Right atrium auricular region (tissue), 2 donors: ENCODE measurements at places on chromosomes 5 and 9. TPM values are rescaled to one million over a fixed set of nuclear protein-coding genes. Genes with fewer than 3 reads are reported as not detected.

PCA3 gene
- total RNA-seq, result not detected

AGXT2 gene
- total RNA-seq, result not detected

DNA sequence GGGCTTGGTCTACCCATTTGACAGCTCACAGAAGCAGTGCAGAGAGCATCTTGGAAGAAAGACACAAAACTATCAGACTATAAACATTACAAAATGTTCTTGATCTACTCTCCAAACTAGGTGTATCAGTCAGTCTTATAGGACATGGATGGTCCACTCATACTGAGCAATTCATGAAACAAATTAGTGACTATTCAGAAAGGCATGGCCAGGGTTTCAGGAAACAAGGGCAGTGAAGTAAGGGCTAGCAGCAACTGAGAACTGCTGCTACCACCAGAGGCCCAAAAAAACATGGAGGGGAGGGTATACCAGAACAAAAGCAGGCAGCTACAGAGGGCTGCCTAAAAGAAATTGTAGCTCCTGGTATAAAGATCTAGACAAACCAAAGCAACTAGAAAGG, 287.0 kb downstream of the PIK3R1 start:
- H3K4me1 ChIP-seq, result no peaks in the 10 kb centered on the region
- DNase-seq, result no peak
- H3K27me3 ChIP-seq, result no peaks in the 10 kb centered on the region
- H3K4me3 ChIP-seq, result no peak overlapping the region

DNA sequence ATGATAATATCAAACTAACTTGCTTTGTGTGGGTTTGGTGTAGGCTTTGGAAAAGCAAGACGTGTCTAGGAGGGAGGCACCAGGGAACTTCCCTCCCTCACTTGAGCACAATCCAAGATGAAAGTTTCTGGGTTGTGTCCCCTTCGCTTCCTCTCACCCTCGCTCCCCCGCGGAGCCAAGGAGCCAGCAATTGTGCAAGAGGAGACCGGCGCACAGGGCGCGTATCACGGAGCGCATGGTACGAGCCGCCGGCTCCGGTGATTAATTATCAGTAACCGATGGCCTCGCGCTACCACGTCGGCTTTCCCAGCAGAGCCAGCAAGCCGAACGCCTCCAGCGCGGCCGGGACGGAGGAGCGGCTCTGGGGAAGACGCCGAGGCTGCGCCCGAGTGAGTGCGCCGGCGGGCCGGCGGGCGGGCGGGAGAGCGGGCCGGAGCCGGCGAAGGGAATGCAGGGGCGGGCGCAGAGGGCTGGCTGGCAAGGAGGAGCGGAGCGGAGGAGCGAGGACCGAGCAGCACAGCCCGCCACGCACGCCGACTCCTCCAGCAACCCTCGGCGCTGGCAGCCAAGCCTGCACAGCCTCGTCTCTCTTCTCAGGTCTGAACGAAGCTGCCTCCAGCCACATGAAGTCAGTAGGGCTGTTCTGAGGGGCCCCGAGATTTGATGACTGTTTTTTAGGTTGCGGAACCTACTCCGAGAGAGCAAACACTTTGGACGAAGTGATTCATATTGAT, 143.6 kb downstream of the BNC2 start:
- H3K4me1 ChIP-seq, result peaks cover 15% of the 10 kb centered on the region
- H3K4me3 ChIP-seq, result peak overlapping the region; percentile 48
- DNase-seq, result peak; percentile 91
- H3K36me3 ChIP-seq, result no peaks in the 10 kb centered on the region
- no peaks in the 10 kb centered on the region for H3K27me3 ChIP-seq
- peak overlapping the region; percentile 88 for H3K27ac ChIP-seq

GRCh38 chr5:72237879-72238278, 82.2 kb downstream of the MRPS27 start:
- H3K36me3 ChIP-seq, result no peaks in the 10 kb centered on the region
- no peaks in the 10 kb centered on the region for H3K4me1 ChIP-seq
- no peak for DNase-seq
- H3K27me3 ChIP-seq, result no peaks in the 10 kb centered on the region

DNA sequence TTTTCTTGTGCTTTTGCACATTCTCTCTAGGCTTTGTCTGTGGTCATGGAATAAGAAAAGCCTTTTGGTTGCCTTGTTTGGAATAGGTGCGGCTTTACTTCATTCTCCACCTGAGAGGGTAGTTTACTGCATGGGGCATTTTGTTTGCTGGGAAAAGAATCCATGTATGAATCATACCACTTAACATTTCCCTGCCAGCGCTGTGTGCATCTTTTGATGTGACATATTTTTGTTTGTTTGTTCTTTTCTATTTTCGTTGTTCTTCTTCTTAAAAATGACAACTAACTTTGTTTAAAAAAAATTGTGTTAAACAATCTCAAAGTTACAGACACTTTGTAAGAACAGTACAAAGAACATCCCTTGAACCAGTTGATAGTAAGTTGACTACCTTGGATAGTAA, 113.2 kb downstream of the GCNT1 start:
- H3K27ac ChIP-seq, result no peak overlapping the region
- peaks cover 5% of the 10 kb centered on the region for H3K4me1 ChIP-seq
- no peak overlapping the region for H3K4me3 ChIP-seq
- H3K27me3 ChIP-seq, result no peaks in the 10 kb centered on the region

- no peak overlapping the region for H3K27ac ChIP-seq
- no peaks in the 10 kb centered on the region for H3K36me3 ChIP-seq
- H3K4me3 ChIP-seq, result no peak overlapping the region
- DNase-seq, result no peak
- no peaks in the 10 kb centered on the region for H3K27me3 ChIP-seq
Observed at GRCh38 chr5:83184534-83184933, 107.2 kb downstream of the XRCC4 start.

GRCh38 chr9:115035841-115036612, 81.9 kb downstream of the TNC start:
- H3K27ac ChIP-seq, result peak overlapping the region; percentile 35
- H3K27me3 ChIP-seq, result no peaks in the 10 kb centered on the region
- H3K4me3 ChIP-seq, result no peak overlapping the region
- peaks cover 8% of the 10 kb centered on the region for H3K4me1 ChIP-seq
- no peak for DNase-seq

DNA sequence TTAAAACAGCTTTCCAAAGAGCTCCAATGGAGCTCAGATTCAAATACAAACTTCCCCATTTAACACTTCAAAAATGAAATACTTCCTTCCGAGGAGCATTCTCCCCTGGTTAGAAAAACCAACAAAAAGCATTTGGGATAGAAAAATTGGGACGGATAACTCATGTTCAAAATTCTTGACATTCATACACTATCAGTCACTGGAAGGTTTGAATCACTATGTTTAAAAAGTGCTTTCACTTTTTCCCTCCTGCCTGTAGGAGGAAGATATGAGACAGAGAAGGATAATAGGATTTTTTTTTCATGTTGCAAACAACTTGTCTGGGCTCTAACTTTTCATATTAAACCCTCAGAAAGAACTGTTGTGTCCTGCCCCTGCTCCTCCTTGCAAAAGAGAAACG, 412.0 kb downstream of the ACTL7B start:
- H3K27me3 ChIP-seq, result no peaks in the 10 kb centered on the region
- H3K36me3 ChIP-seq, result no peaks in the 10 kb centered on the region
- no peak overlapping the region for H3K27ac ChIP-seq
- no peak for DNase-seq
- no peaks in the 10 kb centered on the region for H3K4me1 ChIP-seq

DNA sequence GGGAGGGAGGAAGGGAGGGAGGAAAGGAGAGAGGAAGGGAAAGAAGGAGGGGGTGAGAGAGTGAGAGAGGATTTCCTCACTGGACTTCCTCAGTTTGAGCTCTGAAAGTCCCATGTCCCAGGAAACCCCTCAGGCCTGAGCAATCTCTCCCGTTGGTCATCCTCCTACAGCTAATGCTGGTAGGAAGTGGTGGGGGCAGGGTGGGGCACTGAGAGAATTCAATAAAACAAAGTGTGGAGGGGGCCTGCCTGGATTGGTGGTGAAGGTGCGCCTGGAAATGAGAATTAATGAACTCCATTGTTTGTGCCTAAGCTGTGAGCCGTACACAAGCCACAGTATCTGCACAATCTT, 195.0 kb downstream of the RGS3 start:
- DNase-seq, result no peak
- H3K27me3 ChIP-seq, result no peaks in the 10 kb centered on the region
- no peak overlapping the region for H3K27ac ChIP-seq
- H3K4me1 ChIP-seq, result peaks cover 42% of the 10 kb centered on the region

GRCh38 chr9:112006361-112007020, 109.9 kb downstream of the UGCG start:
- no peaks in the 10 kb centered on the region for H3K4me1 ChIP-seq
- no peak overlapping the region for H3K4me3 ChIP-seq
- H3K27ac ChIP-seq, result no peak overlapping the region
- no peak for DNase-seq
- no peaks in the 10 kb centered on the region for H3K36me3 ChIP-seq
- H3K27me3 ChIP-seq, result no peaks in the 10 kb centered on the region

DNA sequence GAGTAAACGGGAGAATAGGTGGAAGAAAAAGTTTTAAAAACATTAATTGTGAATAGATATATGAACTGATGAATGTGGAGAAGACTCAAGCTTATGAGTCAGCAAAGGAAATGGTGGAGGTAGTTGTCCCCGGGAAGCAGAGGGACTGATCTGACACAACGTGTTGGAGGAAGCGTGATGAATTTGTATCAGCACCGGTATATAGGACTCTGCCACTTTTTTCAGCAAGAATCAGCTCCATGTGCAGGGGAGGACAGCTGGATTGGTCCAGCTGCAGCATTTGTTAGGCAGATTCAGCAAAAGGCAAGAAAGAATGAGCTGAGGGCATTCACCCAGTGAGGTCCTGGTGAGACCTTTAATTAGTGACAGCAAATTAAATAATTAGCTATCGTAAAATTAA, 276.0 kb downstream of the TENT4A start:
- no peaks in the 10 kb centered on the region for H3K36me3 ChIP-seq
- H3K27ac ChIP-seq, result no peak overlapping the region
- DNase-seq, result no peak
- no peaks in the 10 kb centered on the region for H3K27me3 ChIP-seq

- no peaks in the 10 kb centered on the region for H3K27me3 ChIP-seq
- no peaks in the 10 kb centered on the region for H3K4me1 ChIP-seq
- no peak for DNase-seq
- H3K4me3 ChIP-seq, result no peak overlapping the region
Observed at GRCh38 chr9:88818495-88819201, 172.6 kb upstream of the S1PR3 start.
